ENCODE measurements at places on chromosomes 5 and 9.

DNA sequence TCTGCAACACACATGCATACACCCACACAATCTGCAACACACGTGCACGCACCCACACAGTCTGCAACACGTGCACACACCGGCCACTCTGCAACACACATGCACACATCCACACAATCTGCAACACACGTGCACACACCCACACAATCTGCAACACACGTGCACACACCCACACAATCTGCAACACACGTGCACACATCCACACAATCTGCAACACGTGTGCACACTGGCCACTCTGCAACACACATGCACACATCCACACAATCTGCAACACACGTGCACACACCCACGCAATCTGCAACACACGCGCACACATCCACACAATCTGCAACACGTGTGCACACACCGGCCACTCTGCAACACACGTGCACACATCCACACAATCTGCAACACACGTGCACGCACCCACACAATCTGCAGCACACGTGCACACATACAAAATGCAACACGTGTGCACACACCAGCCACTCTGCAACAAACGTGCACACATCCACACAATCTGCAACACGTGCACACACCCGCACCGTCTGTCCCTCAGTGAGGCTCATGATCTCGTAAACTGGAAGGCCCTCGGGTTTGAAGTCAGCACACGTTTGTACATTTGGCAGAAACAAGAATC is 18.4 kb downstream of the PLEKHG4B start:
- no peak for DNase-seq

- peak; percentile 82 for DNase-seq
Measured at GRCh38 chr5:133240425-133241091, 188.7 kb downstream of the HSPA4 start.

DNA sequence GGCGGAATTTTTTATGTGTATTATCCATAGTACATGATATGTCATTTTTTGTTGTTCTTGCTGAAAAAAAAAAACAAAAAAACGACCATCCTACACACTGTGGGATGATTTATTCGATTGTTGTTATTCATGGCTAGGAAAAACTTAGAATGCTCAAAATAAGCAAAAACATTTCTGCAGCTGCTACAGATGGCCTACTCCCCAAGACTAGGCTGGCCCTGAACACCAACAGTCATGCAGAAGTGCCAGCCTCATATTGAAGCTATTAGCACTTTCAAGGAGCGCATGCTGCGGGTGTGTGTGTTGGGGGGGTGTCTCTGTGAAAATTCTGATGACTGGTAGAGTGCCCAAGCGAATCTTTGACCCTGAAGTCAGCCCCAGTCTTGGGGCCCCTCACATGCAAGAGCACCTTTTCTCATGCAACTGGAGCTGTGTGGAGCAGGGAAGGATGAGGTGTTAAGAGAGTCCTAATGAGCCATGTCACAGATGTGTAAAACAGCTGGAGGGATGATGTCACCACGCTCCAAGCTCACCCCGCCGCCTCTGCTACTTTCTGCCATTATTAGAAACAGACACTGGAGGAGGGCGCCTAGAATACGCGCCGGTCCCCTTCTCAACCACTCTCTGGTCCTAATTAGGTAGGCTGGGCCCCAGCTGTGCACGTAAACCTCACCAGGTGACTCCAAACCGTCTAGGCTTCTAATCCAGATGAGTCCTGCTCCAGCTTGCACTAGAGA is 61.0 kb upstream of the SMIM23 start:
- no peak for DNase-seq

- DNase-seq: peak; percentile 9
Measured at GRCh38 chr5:82793808-82794419, 283.3 kb downstream of the TMEM167A start.

DNA sequence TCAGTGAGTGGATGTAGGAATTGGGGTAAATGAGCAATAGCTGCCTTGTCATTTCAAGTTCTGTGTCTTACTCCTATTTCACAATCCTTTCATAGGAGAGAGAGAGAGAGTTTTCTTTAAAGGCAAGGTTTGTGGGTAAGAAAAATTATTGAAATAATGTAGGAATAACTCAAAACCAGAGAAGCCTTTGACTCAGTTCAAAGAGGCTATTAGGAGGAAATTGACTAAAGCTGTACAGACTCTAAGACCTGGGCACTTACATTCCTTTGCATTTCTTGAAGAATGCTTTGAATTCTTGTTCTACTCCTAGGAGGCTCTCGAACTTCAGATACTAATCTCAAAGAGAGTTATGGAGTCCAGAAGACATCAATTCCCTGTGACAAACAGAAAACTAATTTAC is 257.1 kb downstream of the FBXL7 start:
- no peak for DNase-seq

GRCh38 chr9:113386571-113387393 is 10.0 kb upstream of the HDHD3 start:
- peak; percentile 5 for DNase-seq

DNA sequence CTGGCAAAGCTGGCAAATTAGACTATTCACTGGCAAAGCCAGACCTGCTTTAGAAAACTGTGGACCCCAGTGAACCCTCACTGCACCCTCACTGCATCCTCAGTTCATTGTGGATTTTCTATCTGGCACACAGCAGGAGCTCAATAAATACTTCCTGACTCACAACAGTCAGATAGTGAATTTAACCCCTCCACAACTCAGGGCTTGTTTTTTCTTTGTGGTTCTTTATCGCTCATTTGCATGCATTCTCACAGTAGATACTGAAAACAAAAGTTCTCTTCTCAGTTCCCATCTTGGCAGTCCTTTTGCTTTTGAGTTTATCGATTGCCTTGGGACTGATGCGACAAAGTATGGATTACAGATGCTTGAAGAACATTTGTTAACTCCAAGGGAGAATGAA is 99.8 kb downstream of the ACTL7B start:
- no peak for DNase-seq

DNA sequence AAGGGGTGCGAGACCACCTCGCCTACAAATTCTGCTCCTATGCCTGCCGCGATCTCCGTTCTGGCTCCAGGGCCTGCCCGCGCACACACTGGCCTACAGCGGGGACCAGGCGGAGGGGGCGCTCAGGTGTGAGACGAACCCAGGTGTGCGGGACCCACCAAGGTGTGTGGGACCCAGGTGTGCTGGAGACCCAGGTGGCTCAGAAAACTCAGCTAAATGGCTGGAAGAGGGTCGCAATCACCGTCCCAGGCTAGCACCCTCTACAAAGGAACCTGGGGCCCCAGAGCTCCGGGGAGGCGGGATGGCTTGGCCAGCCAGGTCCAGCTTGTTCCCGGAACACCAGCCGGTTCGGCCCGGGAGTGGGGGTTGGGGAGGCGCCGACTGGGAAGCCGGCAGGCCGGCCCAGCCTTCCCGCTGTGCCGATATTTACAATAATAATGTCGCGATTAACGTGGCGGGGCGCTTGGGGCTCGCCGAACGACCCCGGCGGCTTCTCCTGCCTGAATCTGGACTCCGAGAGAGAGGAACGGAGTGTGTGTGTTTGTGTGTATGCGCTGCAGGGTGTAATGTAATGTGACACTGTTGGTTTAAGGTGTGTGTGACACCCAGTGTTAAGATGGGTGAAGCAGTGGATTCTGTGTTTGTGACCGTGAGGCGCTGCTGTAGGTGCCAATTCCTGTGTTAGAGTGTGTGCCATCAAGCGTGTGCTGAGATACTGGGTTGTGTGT is 1.4 kb downstream of the PCDH1 start:
- DNase-seq: no peak

GRCh38 chr5:153711755-153712154 is 221.3 kb downstream of the GRIA1 start:
- no peak for DNase-seq
